ENCODE measurements at places on chromosomes 3 and 15.

DNA sequence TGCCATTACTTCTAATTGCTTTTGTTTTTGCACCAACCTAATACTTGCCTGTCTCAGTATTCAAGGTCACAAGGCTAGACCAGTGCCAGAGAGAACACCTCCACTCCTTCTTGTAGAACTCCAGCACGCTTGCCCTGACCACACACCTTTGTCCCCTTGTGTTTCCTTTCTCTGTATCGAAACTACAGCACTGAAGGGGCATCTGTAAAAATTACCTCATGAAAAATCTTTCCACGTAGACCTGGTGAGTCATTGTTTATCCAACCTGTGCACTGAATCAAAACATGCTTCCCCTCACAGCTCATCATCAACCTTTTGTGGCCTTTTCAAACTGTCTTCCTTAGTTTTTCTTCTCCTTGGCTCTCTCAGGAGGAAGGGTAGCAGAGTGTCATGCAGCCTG, 259.5 kb downstream of the THRB start:
- DNase-seq, result no peak

DNA sequence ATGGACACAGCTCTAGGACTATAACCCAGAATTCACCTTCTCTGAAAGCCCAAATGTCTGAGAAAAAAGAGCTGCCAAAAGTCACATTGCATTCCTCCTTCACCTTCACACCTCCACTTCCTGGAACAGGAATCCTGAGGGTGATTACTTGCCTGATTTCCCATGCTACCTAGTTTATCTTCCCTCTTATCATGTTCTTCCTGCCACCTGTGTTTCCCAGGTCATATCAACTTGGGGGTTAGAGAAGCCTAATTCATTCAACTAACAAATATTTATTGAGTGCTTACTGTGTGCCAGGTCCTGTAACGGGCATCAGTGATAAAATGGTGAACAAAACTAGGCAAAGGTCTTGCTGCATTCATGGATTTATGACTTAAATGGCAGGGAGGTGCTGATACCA, 279.6 kb upstream of the WNT5A start:
- no peak for DNase-seq

DNA sequence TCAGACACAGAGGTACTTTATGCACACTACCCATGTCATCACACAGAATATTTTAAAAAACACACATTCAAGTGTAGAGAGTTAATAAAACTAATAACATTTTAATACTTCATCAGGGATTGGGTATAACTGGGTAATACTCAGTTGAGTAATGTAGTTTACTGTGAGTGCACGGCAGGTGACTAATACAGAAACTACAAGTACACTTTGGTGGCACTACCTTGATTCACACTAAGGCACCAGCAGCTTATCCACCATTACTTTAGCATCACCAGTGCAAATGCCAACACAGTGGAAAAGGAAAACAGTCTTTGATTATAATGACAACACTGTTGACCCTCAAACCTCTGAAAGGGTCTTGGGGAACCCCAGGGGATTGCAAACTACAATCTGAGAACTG, 33.6 kb downstream of the ZNF280D start:
- DNase-seq, result no peak

DNA sequence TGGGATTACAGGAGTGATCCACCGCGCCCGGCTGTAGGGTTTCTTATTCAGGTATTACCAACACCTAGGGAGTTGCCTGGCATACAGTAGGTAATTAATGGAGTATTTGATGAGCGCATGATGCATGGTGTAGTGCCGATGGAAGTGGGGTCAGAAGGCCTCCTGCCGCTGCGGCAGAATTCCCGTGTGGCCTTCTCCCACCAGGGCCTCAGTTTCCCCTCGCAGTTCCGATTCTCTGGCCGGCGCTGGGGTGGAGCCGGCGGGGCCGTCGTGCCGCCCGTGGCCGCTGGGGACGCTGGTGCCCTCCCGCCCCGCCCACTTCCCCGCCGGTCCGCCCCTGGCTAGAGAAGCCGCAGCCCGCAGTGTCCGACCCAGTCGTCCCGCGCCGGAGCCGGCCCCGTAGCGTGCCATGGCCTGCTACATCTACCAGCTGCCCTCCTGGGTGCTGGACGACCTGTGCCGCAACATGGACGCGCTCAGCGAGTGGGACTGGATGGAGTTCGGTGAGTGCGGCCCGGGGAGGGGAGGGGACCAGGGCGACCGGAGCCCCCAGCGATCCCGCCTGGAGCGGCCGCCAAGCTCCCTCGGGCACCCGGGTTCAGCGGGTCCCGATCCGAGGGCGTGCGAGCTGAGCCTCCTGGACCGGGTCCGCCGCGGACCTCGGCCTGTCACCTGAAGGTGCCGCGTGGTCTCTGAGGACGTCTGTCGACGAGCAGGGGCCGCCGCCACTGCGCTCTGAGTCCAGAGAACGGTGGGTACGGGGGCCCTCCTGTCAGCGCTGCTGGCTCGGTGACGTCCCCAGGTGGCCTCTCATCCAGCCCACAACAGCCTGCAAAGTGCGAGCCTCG, at the start of gene IRAK2:
TSS of gene IRAK2 (plus strand) at position 374 of the 848 bp plus-strand sequence. CDS start at position 410, 36 bp downstream.
- DNase-seq, result peak; percentile 20

DNA sequence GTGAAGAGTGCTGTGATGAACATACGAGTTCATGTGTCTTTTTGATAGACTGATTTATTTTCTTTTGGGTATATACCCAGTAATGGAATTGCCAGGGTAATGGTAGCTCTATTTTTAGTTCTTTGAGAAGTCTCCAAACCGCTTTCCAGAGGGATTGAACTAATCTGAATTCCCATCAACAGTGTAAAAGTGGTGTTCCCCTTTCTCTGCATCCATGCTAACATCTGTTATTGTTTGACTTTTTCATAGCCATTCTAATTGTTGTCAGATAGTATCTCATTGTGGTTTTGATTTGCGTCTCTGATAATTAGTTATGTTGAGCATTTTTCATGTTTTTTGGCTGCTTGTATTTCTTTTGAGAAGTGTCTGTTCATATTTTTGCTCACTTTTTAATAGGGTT, 54.8 kb upstream of the UTS2B start:
- no peak for DNase-seq

- DNase-seq, result no peak
Observed at GRCh38 chr3:25863416-25863959, 73.6 kb downstream of the OXSM start.

- peak; percentile 64 for DNase-seq
Observed at GRCh38 chr3:29144807-29145206, 136.1 kb upstream of the RBMS3 start.

DNA sequence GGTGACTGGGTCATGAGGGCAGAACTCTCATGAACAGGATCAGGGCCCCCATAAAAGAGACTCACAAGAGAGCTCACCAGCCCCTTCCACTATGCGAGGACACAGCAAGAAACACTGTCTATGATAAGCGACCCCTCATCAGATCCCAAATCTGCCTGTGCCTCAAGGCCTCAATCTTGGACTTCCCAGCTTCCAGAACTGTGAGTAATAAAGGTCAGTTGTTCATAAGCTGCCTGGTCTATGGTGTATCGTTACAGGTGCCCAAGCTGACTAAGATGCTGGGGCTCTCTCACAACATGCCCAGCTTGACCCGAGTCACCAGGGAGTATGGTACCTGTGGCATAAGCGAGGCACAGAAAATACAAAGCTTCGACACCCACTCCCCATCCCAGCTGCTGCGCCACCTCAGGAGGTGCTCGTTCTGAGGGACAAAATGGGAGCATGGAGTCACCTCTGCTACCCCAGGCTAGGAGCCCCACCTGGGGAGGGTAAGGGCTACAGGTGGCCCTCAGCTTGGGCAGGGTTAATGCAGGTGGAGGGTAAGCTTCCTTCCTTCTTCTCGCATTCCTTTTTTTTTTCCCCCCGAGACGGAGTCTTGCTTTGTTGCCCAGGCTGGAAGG, 234.1 kb downstream of the ADAMTS17 start:
- no peak for DNase-seq

DNA sequence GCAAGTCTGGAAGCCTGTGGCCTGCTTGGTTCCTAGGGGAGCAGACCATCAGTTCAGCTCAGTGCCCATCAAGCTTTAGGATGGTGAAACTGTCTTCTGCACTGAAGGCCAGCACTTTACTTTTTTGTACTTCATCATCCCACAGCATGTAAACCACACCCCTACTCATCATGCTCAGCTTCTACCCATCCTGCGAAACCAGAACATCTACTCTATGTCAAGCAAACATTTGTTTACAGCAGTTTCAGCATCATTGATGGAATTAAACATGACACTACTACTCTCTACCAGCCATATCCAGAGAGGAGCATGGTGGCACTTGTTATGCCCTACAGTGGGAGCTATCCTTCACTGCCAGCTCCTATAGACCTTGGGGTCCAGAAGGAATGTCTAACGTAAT, 306.6 kb downstream of the SOX2 start:
- no peak for DNase-seq

DNA sequence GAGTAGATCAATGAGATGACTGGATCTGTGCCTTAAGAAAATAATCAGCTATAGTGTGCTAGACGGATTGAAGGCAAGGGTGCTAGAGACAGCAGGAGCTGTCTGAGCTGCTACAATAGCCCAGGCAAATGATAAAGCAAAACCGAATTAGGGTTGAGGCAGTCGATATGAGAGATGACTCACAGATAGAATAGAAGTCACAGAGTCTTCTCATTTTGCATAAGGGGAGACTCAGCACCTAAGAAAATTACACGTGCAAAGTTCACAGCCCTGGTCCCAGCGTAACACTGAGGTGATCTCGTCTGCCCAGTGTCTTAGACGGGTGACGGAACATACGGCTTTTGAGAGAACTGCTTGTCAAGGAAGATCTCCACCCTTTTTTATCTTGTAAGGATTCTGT, 11.6 kb downstream of the LPP start:
- no peak for DNase-seq

DNA sequence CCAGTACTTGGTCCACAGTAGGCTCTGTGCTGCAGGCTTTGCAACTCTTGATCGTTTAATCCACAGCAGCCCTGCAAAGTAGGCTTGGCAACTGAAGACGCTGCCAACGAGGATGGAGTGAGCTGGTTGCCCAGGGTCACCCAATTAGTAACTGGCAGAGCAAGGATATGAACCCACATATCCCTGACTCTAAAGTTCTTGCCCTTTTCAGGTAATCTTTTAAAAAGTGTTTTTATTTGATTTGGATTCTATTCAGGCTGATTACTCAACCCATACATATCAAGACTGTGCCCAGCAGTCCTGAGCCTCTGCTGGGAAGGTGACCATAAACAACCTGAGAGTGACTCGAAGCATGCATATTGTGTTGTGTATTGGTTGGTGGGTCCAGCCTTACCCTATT, 50.3 kb downstream of the PSMD6 start:
- no peak for DNase-seq

GRCh38 chr15:92941668-92942067, 41.5 kb downstream of the CHD2 start:
- DNase-seq, result no peak

GRCh38 chr15:65405791-65406423, 16.8 kb downstream of the IGDCC4 start:
- no peak for DNase-seq

- no peak for DNase-seq
Observed at GRCh38 chr3:160697637-160698380, 20.8 kb downstream of the ARL14 start.

- no peak for DNase-seq
Observed at GRCh38 chr3:31747785-31748184, 215.1 kb downstream of the STT3B start.

DNA sequence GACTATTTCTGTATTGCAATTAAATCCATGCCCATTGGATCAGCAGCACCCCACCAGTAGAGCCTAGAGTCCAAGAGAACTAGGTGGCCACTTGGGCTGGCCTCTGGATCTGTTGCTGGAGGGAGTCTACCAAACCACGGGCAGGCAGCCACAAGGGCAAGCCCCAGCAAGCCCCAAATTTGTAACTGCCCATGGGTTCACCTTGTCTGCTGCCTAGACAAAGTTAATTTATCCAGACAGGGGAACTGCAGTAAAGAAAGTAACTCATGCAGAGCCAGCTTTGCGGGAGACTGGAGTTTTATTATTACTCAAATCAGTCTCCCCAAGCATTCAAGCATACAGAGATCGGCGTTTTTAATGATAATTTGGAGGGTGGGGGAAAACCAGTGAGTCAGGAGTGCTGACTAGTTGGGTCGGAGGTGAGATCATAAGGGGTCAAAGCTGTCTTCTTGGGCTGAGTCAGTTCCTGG, 74.0 kb upstream of the TERB2 start:
- DNase-seq, result no peak

- DNase-seq, result no peak
Observed at GRCh38 chr3:117580806-117581205, 871.2 kb downstream of the TUSC7 start.

DNA sequence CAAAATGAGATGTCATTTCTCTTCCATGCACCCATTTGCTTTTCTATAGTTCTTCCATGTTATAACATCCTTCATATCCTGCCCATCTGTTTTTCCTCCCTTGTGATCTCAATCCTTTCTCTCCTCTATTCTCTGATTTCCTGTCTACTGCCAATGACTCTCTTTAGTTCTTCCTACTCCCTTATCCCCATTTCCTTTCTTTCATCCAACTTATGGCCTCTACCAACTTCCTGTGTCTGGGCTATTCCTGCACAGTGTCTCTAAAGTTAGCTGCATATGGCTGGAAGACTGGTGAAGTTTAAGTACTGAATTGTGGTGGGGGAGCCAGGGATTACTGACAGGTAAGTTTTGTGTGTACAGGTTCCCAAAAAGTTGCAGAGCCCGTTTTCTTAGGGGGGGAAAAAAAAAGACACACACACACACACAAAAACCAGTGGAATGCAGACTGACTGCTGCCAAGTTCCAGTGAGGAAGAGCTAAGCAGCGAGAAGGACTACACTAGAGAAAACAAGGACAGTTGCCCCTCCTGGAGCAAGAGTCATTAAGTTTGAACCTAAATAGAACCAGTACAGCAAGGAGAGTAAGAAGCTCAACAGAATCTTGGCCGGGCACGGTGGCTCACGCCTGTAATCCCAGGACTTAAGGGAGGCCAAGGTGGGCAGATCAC, 28.8 kb downstream of the XRN1 start:
- no peak for DNase-seq

GRCh38 chr3:168029705-168030104, 66.0 kb downstream of the GOLIM4 start:
- no peak for DNase-seq

DNA sequence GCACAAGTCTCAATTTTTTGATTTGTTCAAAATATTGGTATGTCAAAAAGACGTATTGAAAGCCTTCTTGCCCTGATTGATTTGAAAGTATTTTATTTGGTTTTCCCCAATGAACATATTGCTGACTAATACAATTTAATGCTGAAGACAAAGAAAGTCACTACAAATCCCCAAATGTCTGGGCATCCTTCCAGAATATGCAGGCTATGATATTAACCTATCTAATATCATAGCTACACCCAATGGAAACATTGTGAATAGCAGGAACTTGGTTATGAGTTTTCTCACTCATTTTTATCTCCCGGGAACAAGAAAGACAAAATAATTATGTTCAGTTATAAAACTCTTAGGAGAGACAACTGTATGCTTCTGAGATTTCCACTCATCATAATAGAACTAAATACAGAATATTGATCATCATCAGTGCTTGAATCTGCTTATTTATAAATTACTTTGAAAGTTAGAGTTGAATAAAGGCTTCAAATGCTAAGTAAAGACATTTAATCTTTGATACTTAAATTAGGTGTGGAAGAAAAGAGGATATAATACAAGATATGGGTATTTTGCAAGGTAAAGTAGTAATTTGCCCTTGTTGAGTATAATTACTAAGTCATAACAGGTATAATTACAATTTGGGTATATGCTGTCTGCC, 483.9 kb downstream of the RBMS3 start:
- peak; percentile 76 for DNase-seq

- no peak for DNase-seq
Observed at GRCh38 chr3:142931222-142931621, 32.3 kb downstream of the PAQR9 start.

- DNase-seq, result no peak
Observed at GRCh38 chr3:87173776-87174175, 53.3 kb upstream of the CHMP2B start.
